ENCODE measurements at places on chromosomes 7 and 10. TPM values are rescaled to one million over a fixed set of nuclear protein-coding genes. Genes with fewer than 3 reads are reported as not detected.
A peak's percentile ranks its signal among the peaks of the same experiment; 100 is the strongest.

POLR2J2 gene
- total RNA-seq: not detected

USP54 gene
- 106 TPM for total RNA-seq

OR2A5 gene
- total RNA-seq: not detected

WIPF3 gene
- 5.9 TPM for total RNA-seq

ITPRID1 gene
- total RNA-seq: not detected

VWC2 gene
- total RNA-seq: not detected

GPR26 gene
- total RNA-seq: not detected

AGAP4 gene
- total RNA-seq: 13.1 TPM

CEP55 gene
- total RNA-seq: 0.35 TPM

C10orf67 gene
- not detected for total RNA-seq

GPRIN2 gene
- total RNA-seq: not detected

CCDC172 gene
- total RNA-seq: not detected

ODAD2 gene
- total RNA-seq: 1.4 TPM

- no peak for ATAC-seq
Observed at GRCh38 chr10:85666102-85666501, 700.5 kb downstream of the GRID1 start.

GRCh38 chr7:74587435-74588126 lies 69.9 kb upstream of the GTF2I start:
- peak; percentile 97 for ATAC-seq

DNA sequence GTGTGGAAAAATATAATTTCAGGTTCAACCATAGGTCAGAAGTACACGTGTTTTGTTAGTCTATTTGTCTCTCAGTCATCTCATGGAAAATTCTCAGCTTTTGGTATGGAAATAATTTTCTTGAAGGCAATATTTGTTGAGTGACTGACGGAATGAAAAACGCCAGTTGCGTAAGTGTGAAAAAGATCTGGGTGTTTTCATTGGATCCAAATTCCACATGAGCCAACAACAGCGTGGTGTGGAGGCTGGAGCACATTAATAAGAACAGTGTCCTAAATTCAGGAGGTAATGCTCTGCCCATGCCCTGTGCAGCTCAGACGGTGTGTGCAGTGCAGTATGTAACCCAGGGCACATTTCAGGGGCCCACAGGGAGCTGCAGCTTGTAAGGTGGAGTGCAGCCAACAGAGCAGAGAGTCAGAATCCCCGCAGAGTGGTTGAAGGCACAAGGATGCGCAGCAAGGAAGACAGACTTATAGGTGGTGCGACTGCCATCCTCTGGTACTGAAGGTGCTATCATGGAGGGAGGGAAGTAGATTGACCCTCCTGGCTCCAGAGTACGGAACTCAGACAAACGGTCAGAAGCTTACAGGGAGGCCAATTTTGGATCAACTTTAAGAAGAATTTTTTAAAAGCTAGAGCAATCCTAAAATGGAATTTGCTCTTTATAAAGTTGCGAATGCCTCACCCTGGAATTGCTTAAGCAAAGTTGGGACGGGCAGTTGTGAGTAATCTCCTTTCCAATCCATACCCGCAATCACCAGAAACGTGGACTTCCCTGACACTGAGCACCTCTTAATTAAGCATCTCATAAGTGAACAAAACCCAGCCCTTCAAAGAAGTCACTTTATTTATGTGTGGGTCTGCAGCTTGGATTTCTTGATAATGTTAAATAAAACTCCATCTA lies 38.0 kb downstream of the EGFR start:
- peak; percentile 62 for ATAC-seq

DNA sequence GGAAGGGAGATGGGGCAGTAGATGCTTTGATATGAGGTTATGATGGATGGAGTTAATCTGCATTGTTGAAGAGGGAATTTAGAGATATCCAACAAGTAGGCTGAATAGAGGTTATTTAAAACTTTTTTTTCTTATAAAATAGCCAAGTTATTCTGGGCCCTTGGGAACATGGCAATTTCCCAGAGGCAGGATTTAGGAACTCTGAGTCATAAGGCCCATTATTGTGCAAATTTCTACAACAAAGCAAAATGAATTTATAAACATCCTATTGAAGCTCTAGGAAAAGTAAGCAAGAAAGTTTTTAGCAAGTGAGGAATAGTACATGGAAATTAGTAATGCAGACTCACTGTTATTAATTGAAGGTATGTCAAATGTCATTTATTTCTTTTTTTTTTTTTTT lies 160.9 kb upstream of the NPY start:
- no peak for ATAC-seq

DNA sequence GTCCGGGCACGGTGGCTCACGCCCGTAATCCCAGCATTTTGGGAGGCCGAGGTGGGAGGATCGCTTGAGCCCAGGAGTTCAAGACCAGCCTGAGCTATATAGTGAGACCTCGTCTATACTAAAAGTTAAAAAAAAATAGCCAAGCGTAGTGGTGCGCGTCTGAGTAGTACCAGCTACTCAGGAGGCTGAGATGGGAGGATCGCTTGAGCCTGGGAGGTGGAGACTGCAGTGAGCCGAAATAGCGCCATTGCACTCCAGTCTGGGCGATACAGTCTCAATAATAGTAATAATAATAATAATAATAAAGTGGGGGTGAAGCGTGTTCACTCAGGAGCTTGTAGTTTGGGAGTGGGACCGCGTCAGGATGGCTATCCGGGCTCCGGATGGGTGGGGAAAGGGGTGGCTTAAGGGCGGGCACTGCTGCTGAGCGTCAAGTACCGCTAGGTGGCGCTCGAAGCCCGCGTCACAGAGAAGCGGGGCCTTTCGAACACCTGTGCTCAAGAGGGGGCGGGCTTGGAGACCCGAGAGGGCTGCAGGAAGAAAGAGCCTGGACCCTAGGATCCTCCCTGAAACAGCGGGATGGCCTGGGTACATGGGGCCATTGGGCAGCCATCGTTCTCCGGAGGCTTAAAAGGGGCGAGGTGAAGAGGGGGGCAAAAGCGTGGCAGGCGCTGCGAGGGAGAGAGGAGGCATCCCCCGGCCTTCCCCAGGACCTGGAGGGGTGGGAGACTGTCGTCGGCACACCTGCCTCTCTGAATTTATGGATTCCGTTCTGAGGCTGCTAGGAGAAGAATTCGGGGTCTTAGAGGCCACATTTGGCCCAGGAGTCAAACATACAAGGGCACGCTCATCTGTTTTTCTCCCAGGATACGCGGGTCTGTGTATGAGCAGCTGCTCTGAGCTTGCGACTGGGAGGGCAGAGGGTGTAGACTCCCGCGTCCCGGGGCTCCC lies 14.5 kb downstream of the LBX1 start:
- peak; percentile 42 for ATAC-seq

GRCh38 chr7:64951250-64951848 lies 39.5 kb downstream of the ZNF117 start:
- ATAC-seq: no peak

GRCh38 chr7:109836016-109836415 lies 1254.9 kb upstream of the LRRN3 start:
- no peak for ATAC-seq

DNA sequence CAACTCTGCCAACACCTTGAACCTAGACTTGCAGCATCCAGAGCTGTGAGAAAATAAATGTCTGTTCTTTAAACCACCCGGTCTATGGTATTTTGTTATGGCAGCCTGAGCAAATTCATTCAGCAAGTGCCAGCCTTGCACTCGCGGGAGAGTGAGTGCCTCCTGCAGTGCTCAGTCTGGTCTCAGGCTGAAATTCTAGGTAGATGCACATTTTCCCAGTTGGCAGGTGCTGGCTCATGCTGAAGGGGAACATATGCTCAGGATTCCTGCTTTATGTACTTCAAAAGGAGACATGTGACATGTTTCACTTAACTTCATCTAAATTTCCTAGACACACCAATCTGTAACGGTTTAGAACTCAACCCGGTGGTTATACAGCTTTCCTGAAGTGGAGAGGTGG lies 170.8 kb downstream of the MGMT start:
- no peak for ATAC-seq

DNA sequence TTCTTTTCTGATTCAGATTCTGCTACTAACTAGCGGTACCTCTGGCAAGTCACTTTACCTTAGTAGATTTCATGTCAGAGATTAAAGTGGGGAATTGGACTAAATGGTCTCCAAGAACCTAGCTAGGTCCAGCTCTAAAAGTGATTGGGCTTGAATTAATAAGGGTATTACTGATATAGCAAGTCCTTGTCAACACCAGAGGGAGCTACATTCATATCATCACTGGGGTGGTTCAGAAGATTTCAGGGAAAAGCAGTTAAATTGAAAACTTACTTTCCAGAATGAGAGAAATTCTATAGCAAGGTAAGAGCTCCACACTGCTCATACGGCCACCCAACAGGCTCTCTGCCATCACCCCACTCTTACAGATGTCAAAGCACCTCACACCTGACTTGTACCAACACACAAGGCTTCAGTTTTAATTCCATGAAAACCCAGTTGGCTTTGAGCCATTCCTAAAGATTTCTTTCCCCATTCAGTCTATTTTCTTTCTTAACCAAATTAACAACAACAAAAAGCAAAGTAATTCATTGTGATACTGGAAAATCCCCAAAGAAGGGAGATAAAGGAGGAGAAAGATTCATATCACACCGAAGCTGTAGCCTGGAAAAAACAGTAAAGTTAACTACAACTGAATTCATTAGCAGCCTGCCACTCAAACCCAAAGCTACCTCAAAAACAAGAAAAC lies 38.0 kb upstream of the SPOCK2 start:
- ATAC-seq: no peak

GRCh38 chr7:110590415-110590814 lies 500.5 kb upstream of the LRRN3 start:
- ATAC-seq: no peak

GRCh38 chr10:31749981-31750840 lies 178.4 kb downstream of the ARHGAP12 start:
- ATAC-seq: no peak

- no peak for ATAC-seq
Observed at GRCh38 chr7:50056131-50056530, 36.9 kb downstream of the ZPBP start.

GRCh38 chr7:99004781-99005500 lies 126.6 kb downstream of the TRRAP start:
- no peak for ATAC-seq

DNA sequence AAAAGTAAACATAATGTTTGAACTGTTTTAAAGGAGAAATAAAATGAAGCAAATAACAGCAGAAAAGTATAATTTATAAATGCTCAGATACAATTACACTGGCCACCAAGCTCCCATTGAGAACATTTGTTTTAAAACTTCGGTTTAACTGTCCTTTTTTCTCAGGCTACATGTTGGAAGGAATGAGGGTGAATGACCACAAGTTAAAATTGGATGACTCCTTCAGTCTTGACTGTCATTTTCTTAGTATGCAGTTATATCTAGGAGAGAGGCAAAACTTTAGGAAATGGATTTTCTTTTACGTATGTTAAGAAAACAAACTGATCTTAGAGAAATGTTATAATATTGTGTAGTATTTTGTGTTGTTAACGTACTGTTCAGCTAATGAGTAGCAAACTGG lies 5.0 kb downstream of the TRIM24 start:
- no peak for ATAC-seq

- no peak for ATAC-seq
Observed at GRCh38 chr10:33248638-33249037, 85.8 kb downstream of the NRP1 start.

DNA sequence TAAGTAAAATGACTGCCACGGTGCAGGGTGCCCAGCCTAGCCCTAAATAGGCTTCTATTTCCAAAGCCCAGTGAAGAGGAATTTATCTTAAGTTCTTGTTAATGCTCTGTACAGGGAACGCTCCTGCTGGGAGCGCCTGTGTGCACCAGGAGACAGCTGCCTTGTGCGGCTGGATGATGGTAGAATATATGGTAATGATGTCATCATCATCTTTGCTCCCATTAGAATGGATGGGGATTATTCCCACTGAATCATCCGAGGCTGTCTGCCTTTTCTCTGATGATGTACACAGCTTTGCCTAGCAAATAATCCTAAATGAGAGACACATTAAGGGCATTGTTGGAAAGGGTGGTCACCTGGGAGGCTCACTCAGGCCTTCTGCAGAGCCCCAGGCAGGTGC lies 928.1 kb downstream of the CCSER2 start:
- no peak for ATAC-seq

- no peak for ATAC-seq
Observed at GRCh38 chr7:94971051-94971867, 63.9 kb downstream of the PPP1R9A start.

- no peak for ATAC-seq
Observed at GRCh38 chr7:51045319-51046102, 262.8 kb upstream of the GRB10 start.

- no peak for ATAC-seq
Observed at GRCh38 chr10:91006752-91007346, 86.0 kb upstream of the ANKRD1 start.

- ATAC-seq: no peak
Observed at GRCh38 chr7:126843883-126844282, 408.9 kb downstream of the GRM8 start.

- no peak for ATAC-seq
Observed at GRCh38 chr7:57868771-57869483, 418.9 kb downstream of the ZNF716 start.

DNA sequence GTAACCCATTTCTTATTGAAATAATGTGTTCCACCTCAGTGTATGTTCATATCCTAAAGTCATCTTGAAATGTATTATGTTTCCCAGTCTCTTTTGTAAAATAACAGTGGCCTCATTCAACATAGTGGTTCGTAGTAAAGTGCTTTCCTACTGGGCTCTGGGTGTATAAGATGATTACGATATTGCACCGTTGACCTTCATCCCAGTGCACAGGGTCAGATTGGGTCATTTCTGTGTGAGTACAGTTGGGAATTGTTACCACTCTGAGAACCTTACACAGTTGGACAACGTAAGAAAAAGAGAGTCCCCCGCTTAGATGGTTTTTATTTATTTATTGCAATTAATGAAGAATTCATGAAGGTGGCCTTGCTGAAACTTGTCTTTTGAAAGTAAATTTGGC lies 135.6 kb downstream of the CHN2 start:
- ATAC-seq: no peak

- ATAC-seq: no peak
Observed at GRCh38 chr7:147432079-147432478, 1158.5 kb upstream of the C7orf33 start.

DNA sequence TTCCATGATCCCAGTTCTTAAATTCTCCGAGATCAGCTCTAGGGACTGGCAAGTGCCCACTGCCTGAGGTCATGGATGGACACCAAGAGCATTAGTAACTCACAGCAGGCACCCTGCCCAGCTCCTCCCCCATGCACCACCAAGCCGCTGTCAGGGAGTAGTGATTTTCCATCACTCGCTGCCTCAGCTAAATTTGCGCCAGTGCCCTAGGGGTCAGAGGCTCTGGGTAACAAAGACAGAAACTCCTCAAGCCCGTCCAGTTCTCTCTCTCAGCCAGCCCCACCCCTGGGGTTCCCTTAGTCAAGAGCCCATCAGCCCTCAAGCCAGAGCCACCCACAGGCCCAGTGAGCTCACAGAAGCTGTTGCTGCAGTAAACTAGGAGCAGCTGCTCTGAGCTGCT lies 30.0 kb downstream of the PAX2 start:
- ATAC-seq: no peak

DNA sequence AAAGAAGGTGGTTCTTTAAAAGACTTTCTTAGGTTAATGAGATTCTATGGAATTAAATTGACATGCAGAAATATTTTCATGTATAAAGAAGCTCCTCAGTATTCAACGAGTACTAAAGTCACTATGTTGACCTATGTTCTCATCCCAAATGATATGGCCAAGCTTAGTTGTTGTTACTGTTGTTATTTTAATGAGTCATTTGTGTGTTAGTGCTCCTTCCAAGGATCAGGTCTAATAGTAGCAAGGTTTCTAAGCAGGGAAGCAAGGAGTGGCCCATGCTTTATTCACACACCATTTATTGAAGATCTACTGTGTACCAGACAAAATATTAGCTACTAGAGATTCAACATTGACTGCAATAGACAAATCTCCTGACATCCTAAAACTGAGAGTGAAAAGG lies 41.9 kb downstream of the LRRN3 start:
- no peak for ATAC-seq
